ENCODE measurements at places on chromosomes 12 and 14.

DNA sequence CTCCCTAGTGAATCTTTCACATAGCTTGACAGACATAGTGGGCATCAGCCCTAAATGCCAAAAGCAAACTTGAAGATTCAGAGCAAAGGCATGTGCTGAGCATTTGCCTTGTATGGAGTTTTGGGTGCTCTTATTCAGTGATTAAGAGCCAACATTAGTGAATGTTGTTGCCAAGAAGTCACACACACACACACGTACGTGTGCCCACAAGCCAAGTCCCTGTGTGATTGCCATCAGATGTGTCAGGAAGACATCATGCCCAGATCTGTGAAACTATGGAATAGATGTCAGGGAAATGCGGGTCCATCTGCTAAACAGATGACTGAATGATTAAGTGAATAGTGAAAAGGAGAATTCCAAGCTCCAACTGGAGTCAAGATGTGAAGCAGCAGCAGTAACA, 149.0 kb downstream of the AKAP6 start:
- no peak for DNase-seq

DNA sequence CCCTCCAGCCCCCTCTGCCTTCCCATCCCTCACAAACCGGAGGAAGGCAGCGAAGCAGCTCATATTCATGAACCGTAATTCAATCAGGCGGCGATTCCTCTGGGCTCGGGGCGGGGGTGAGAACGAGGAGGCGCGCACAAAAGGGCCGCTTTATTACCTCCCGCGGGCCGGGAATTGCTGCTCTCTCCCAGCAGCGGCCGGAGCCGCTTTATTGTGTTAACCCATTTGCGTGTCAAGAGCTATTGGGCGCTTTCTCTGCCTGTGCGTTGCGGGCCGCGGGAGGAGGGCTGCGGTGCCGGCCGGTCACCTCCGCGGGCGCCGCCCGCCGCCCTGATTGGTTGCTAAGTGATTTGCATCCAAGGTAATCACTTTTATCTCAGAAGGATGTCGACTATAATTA, 4.8 kb downstream of the FAM222A start:
- no peak for DNase-seq

GRCh38 chr12:108850854-108851573, 6.4 kb downstream of the SSH1 start:
- peak; percentile 81 for DNase-seq

GRCh38 chr12:2395354-2395977, 342.7 kb downstream of the CACNA1C start:
- peak; percentile 78 for DNase-seq

GRCh38 chr12:9364224-9365176, 156.3 kb upstream of the PZP start:
- peak; percentile 22 for DNase-seq

DNA sequence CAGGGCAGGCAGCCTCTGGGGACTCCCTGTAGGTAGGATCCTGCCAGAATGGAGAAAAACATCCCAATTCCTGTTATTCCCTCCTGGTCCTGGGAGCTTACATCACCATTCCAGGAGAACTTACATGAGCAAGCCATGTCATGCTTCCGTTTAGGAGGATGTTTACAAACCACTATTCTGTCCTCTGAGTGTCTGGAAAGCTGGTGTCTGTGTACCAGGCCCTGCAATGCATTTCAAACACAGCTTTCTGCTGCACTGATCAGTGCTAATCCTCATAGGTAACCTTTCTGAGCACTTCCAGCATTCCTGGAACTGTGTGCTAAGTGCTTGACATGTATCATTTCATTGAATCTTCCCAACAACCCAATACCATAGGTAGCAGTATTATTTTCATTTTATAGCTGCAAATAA, 19.8 kb upstream of the MAP1LC3B2 start:
- DNase-seq, result no peak

GRCh38 chr12:70960484-70960883, 39.9 kb upstream of the PTPRR start:
- no peak for DNase-seq

- DNase-seq, result peak; percentile 83
Measured at GRCh38 chr12:65881965-65882413, 57.7 kb downstream of the HMGA2 start.

- no peak for DNase-seq
Measured at GRCh38 chr12:120630104-120630892, 10.1 kb upstream of the CABP1 start.

DNA sequence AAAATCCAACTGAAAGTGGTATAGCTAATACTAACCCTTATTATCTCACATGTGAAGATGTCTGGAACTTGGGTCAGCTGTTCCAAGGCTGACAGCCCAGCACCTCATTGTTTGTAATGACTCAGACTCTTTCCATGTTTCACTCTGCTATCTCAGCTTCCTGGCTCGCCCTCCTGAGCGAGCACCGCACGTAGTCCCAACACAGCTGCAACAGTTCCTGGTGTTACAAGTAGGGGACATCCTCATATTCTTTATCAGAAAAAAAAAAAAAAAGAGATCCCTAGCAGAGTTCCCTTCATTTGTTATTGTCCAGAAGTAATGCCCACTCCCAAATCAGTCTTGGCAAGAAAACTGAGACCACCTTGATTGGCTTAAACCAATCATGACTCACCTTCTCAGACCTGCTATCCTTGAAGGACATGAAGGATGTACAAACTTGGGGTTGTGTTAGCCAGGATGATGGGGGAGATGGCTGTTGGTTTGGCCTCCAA, 92.5 kb downstream of the ADCK1 start:
- DNase-seq, result no peak

DNA sequence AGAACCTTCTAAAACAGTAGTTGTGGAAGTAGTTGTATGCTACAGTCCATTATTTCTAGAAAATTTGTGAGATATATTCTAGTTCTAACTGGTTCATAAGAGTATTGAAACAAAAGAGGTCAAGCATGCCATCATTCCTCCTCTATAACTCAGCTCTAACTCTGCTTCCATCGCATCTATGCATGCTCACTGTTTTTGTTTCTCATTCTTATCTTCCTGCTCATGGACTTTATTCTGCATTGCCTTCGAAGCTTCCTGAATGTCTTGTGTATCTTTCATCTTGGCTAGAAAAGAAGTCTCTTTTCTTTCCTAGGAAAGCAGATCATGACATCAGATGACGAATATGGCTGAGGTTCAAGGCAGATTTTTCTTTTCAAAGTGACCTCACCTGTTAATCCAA, 402 bp downstream of the LMNTD1 start:
- no peak for DNase-seq

- DNase-seq, result no peak
Measured at GRCh38 chr12:116385486-116386217, 108.2 kb upstream of the MED13L start.

- no peak for DNase-seq
Measured at GRCh38 chr12:90757957-90758356, 197.0 kb downstream of the CCER1 start.

DNA sequence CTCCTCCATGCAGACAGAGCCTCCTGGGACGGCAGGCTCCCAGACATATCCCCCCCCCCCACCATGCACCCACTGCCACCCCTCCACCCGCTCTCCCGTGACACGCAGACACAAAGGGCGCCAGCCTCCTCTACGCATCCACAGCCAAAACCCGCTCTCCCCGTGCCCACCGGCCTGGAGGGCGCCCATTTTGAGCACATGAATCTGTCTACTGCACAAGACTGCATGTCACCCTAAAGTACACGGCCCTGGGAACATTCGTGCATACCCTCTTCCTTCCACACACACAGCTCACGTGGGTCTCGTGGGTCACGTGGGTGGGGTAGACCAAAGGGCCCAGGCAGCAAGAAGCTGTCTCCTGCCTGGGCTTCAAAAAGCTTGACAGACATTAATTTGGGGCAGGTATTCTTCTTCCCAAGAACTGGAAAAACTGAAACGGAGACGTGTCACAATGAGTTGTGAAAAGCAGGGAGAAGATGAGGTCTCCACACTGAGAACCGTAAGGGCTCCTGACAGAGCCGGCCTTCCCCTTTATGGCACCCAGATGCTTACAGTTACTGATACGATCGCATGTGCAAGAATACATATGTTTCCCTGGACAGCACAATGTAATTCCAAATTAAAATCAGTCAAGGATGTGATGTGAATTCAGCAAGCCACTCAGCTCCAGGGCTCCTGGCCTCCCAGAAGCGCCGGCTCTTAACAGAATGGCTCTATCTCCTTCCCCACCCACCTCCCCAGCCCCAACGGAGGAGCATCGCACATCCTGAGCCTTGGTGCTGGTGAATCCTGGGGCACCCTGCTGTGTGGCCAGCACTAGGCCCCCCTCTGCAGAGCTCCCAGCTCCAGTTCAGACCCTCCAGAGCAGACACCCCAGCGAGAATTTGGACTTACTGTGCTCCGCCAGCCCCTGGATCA, 1.9 kb downstream of the TGFB3 start:
- DNase-seq, result no peak

- DNase-seq, result no peak
Measured at GRCh38 chr14:25394356-25394755, 344.4 kb upstream of the STXBP6 start.

- DNase-seq, result no peak
Measured at GRCh38 chr12:70787612-70788011, 132.9 kb downstream of the PTPRR start.

GRCh38 chr14:92040431-92041051, 682 bp upstream of the TRIP11 start:
- DNase-seq, result peak; percentile 44

GRCh38 chr14:60515511-60516289, 6.8 kb downstream of the SIX6 start:
- DNase-seq, result no peak

DNA sequence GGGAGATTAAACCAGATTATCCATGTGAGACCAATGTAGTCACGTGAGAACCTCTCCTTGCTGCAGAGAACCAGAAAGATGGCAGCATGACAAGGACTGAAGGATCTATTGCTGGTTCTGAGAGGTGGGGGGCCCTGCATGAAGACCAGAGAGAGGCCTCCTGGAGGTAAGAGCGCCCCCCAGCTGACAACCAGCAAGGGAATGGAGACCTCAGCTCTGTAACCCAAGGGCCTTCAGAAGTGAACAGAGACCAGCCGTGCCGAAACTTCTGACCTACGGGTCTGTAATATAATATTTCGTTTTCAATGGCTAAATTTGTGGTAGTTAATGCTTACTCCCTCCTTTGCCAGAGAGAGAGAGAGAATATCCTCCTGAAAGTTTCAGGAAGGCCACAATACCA, 524.1 kb upstream of the TBX3 start:
- no peak for DNase-seq

DNA sequence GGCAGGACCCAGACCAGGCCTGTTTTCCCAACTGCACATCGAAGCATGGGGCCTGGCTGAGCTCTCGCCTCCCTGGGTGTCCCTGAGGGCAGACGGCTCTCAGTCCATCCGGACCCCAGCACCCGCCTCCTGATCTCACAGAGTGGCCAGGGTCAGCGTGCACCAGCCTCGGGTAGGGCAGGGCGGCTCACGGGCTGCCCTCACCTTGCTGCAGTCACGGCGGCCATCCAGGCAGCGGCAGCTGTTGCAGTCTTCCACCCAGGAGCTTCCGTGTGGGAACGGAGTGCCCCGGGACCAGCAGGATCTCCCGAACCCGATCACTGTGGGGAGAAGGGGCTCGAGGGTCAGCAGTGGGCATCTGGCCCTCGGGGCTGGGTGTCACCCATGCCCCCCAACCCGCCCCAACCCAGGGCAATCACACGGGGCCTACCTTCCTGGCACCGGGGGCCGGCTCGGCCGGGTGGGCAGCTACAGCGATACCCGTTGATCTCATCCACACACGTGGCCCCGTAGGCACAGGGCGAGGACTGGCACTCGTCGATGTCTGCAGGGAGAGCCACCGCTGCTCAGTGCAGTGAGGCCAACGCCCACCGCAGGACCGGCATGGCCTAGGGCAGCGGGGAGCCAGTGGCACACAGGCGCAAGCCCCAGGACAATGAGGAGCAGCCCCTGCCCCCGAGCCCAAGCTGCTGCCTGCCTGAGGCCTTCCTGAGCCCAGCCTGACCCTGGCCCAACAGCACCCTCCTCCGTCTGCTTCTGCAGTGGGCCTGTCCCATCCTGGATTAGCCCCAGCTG, 22.2 kb downstream of the JAG2 start:
- no peak for DNase-seq

- DNase-seq, result no peak
Measured at GRCh38 chr12:32544893-32545292, 134.2 kb upstream of the DNM1L start.

GRCh38 chr14:75717729-75718128, 56.7 kb downstream of the TTLL5 start:
- no peak for DNase-seq

- no peak for DNase-seq
Measured at GRCh38 chr14:83816761-83817160, 1713.2 kb upstream of the FLRT2 start.

DNA sequence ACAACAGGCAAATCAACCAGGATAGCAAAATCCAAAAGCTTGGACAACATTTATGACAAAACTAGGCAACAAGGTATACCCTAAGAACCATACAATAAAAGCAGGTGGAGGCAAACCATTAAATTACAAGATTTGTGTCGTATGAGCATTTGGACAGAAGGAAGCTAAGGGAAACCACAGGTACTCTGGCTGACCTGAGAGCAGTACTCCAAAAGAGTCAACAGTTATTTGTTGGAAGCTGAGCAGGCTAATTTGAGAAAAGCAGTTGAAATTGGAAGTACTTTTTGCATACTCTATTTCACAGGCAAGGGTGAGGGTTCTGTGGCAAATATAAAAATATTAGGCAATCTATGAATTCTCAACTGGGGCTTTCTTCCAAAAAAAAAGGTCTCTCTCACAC, 178.6 kb downstream of the PLCZ1 start:
- DNase-seq, result no peak

DNA sequence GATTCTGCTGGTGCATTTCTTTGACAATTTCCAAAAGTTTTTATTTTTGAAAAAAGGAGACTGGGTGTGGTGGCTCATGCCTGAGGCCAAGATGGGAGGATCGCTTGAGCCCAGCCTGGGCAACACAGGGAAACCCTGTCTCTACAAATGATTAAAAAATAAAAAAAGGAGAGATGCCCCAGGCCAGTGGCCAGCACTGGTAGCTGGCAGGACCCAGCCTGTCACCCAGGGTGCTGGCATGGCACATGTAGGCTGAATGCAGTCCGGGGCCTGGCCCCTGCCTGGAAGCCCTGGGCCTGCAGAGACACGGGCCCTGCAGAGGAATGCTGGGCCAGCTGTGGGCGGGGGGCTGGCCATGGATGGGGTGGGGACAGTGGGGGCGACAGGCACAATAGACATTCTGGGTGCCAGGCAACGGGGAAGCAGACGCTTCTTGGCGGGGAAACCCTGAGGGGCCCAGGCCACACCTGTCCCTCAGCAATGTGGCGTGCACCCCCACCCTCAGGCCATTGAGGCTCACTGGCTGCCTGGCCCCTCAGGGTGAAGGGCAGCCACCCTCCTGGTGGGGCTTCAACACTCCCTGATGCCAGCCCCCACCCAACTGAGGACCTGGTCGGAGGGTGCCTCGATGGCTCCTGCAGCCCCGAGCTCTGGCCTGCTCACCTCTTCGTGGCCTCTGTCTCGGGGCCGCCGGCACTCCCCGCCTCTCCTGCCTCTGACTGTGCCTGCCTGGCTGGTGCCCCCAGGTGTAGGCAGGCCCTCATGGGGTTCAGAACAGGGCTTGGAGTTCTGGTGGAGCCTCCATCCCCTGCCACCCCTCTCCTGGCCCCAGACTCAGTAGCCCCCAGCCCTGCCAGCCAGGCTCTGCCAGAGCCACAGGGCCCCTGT, 12.1 kb downstream of the TRMT61A start:
- no peak for DNase-seq
